ENCODE measurements at places on chromosomes 4 and X. TPM values are rescaled to one million over a fixed set of nuclear protein-coding genes. Genes with fewer than 3 reads are reported as not detected.

The COX7B gene
- 128 TPM for total RNA-seq

The SMPX gene
- not detected for total RNA-seq

The SRPX2 gene
- 0.31 TPM for total RNA-seq

The CYTL1 gene
- total RNA-seq, result not detected

The GPR119 gene
- total RNA-seq, result not detected

The ARHGAP36 gene
- total RNA-seq, result 0.31 TPM

The GPR34 gene
- 5.6 TPM for total RNA-seq

The SMIM10 gene
- 0.31 TPM for total RNA-seq

The DCAF12L2 gene
- total RNA-seq, result 7.8 TPM

The INTU gene
- total RNA-seq, result 53.5 TPM

The TREX2 gene
- 1.9 TPM for total RNA-seq

The LGI2 gene
- 3.1 TPM for total RNA-seq

The TEX13D gene
- total RNA-seq, result not detected

The ODAM gene
- total RNA-seq, result not detected

The PLK4 gene
- 15.3 TPM for total RNA-seq
